Fibroblast of lung (primary cell): ENCODE measurements at places on chromosomes 4 and X.

DNA sequence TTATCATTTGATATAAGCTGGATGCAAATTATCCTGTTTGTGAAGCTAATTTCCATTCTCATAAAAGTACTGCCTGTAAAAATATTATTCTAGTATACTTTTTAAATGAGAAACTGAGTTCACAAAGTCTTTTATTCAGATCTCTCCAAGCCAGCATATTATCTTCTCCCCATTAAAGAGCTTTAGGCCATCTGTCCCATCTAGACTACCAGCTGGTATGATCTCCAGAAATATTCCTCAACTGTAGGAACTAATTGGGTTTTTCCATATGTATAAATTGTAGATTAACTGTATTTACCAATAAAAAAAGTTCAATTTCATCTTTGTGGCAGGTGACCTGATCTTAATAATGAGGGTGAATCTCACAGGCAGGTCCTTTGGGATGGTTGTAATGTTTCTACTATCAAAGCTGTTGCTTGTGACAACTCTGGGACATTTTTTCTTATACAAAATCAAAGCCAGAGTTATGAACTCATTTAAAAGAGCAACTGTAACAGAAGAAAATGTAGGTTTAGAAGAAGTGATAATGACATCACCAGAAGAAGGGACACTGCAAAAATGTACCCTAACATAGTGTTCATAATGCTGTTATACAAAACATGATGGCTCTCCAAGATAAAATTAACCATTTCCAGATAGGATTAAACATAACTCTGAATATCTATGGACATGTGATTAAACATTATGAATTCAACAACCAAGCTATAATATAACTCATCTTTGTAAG, 132.8 kb downstream of the KCNIP4 start:
- DNase-seq: no peak
- H3K4me3 ChIP-seq: no peak overlapping the region
- no peaks in the 10 kb centered on the region for H3K36me3 ChIP-seq
- H3K27me3 ChIP-seq: no peaks in the 10 kb centered on the region

GRCh38 chrX:1591863-1592469, 562 bp downstream of the AKAP17A start:
- H3K27me3 ChIP-seq: no peaks in the 10 kb centered on the region
- peak overlapping the region; percentile 80 for H3K27ac ChIP-seq
- H3K36me3 ChIP-seq: peaks cover 18% of the 10 kb centered on the region
- peak overlapping the region; percentile 85 for H3K4me3 ChIP-seq

DNA sequence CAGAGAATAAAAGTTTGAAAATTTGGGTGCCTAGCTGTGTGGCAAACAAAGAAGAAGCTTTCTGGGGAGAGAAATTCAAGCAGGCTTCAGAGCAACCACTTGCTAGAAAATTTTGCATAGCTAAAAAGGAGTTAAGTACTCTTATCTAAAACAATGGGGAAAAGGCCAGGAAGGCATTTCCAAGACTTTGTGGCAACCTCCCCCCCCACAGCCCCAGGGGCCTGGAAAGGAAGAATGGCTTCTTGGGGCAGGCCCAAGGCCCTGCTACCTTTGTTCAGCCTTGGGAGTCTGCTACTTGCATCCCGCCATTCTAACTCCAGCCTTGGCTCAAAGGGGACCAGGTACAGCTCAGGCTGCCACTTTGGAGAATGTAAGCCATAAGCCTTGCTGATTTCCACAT, 102.2 kb downstream of the PTCHD1 start:
- H3K4me1 ChIP-seq: no peaks in the 10 kb centered on the region
- no peaks in the 10 kb centered on the region for H3K27me3 ChIP-seq
- no peak overlapping the region for H3K27ac ChIP-seq
- DNase-seq: no peak

GRCh38 chr4:65623506-65623905, 46.8 kb downstream of the EPHA5 start:
- H3K27ac ChIP-seq: no peak overlapping the region
- DNase-seq: peak; percentile 9
- no peaks in the 10 kb centered on the region for H3K4me1 ChIP-seq
- no peak overlapping the region for H3K4me3 ChIP-seq
- H3K36me3 ChIP-seq: no peaks in the 10 kb centered on the region
